Chondrocyte (in vitro differentiated cells): ENCODE measurements at places on chromosomes 1 and 21. TPM values are rescaled to one million over a fixed set of nuclear protein-coding genes. Genes with fewer than 3 reads are reported as not detected.

Gene ST6GALNAC3
- total RNA-seq: 1.6 to 4.7 TPM (median 3.5 TPM) in 3 replicates

DNA sequence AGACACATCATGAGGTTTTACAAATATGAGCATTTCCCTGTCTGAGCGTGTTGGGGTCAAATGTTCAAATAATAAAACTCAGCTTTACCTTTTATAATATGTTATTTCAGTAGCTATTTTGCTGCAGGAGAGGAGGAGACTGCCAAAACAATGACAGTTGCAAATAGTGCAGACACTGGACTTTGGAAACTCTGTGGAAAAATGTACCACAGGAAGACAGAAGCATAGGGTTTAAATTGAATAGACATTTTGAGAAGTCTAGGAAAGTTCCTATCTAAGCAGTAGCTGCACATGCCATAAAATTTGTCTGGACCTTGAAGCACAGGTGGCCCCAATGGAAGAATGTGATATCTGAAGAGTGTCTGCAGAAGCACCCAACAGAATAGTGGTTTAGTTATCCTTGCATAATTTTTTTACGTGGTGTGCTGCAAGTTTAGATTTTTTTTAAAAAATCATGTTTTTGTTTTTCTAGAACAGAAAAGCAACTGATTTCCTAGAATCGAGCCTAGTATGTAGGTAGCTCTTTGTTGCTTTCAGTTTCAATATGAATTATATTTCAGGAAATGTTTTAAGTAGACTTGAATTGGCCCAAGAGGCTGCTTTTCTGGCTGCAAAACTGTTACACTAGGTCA is 14.0 kb upstream of the GBP5 start:
- DNase-seq: no peak
- H3K27ac ChIP-seq: no peak overlapping the region
- H3K4me1 ChIP-seq: no peaks in the 10 kb centered on the region
- peaks cover 8% of the 10 kb centered on the region for H3K27me3 ChIP-seq
- no peaks in the 10 kb centered on the region for H3K36me3 ChIP-seq

GRCh38 chr1:55211863-55212262 is 3.3 kb downstream of the USP24 start:
- H3K36me3 ChIP-seq: no peaks in the 10 kb centered on the region
- H3K27me3 ChIP-seq: no peaks in the 10 kb centered on the region
- DNase-seq: no peak
- peak overlapping the region; percentile 71 for H3K27ac ChIP-seq

- H3K36me3 ChIP-seq: peaks cover 8% of the 10 kb centered on the region
- no peaks in the 10 kb centered on the region for H3K27me3 ChIP-seq
- no peak overlapping the region for H3K4me3 ChIP-seq
- peaks cover 98% of the 10 kb centered on the region for H3K4me1 ChIP-seq
- no peak for DNase-seq
- peak overlapping the region; percentile 98 for H3K27ac ChIP-seq
Observed at GRCh38 chr1:158005224-158005623, 11.8 kb downstream of the KIRREL1 start.

- H3K36me3 ChIP-seq: peaks cover 15% of the 10 kb centered on the region
- no peak for DNase-seq
- no peaks in the 10 kb centered on the region for H3K27me3 ChIP-seq
- H3K4me1 ChIP-seq: peaks cover 41% of the 10 kb centered on the region
- peak overlapping the region; percentile 75 for H3K27ac ChIP-seq
Observed at GRCh38 chr1:33007190-33008050, 29.3 kb downstream of the AK2 start.

DNA sequence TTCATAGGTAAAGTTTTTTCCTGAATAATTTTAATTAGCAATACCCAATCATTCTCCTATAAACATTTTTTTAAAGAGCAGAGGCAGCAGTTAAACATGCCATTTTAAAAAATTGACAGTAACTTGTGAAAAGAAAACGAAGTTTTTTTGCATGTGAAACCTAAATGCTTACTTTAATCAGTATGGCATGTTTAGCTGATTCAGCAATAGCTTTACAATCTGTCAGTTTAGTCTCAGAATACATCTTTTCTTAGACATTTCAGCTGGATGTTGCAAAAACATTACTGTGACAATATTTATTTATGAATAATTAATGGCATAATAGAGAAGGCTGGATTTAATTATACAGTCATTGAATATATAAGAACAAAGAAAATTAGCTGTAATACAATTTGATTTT is 1132.4 kb upstream of the ADGRL2 start:
- no peaks in the 10 kb centered on the region for H3K36me3 ChIP-seq
- DNase-seq: no peak

DNA sequence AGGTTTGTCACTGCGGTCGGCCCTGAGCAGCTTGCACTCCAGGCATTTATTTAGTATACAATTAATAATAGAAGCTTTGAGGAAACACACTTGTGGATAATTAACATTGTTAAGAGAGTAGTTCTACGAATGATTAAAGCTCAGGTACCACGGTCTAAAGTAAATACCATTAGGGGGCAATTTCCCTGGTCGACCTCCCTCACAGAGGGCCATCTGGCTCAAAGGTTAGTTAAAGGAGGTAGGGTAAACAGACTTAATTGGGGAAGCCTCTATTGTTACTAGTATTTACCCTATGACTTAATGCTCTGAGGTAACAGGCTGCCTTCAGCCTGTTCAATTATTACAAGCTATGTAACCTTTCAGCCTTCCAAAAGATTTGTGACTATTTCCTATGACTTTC is 122.3 kb upstream of the SLC44A3 start:
- H3K27me3 ChIP-seq: no peaks in the 10 kb centered on the region
- no peaks in the 10 kb centered on the region for H3K36me3 ChIP-seq
- no peak overlapping the region for H3K4me3 ChIP-seq

DNA sequence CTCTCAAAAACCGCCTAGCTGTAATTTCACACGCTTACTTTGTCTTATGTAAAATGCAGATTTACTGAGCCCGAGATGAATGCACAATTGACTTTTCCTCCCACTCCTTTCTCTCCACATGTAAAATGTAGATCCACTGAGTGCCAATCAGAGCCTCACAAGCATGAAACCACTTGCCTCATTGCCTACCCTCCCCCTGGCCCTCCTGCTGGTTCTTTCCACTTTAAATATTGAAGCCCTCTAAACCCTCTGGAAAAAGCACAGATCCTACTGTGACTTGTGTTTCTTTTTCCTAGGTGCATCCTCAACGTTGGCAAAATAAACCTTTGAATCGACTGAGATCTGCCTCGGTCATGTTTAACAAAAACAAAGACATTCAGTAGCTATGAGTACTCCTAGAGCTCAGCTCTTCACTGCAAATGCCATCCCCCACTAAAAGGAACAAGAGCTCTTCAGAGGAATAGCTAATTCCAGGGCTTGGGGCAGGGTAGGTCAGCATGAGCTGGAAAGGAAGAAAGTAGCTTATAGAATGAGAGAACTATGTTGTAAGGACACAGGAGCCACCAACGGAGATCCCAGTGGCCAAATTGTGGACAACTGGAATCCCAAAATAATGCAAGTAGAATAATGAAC is 365.5 kb upstream of the RUNX1 start:
- H3K4me1 ChIP-seq: peaks cover 12% of the 10 kb centered on the region
- no peak overlapping the region for H3K4me3 ChIP-seq
- no peak for DNase-seq
- no peaks in the 10 kb centered on the region for H3K27me3 ChIP-seq
- no peaks in the 10 kb centered on the region for H3K36me3 ChIP-seq

Gene LRRIQ3
- total RNA-seq: 0.23 to 0.34 TPM in 2 of 3 replicates, not detected in the other

DNA sequence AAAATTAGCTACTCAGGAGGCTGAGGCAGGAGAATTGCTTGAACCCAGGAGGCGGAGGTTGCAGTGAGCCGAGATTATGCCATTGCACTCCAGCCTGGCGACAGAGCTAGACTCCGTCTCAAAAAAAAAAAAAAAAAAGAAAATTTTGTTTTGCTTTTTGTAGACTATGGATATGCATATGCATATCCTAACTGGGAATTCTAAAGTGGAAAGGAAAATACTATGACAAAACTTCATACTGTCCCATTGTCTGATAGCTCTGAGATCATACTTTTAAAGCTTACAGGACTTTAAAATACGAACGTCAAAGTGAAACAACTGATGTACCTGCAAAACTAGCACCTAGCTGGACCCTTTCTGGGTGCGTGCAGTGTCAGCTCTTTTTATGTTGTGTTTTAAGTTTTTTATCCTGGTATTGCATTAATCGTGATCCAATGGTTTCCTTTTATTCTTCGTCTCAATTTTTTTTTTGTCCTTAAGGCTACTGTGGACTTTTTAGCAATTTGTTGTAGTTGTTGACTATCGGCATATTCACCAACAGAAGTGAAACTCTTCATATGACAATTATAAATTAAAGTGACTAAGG is 19.2 kb downstream of the SPRTN start:
- no peak overlapping the region for H3K4me3 ChIP-seq
- peaks cover 12% of the 10 kb centered on the region for H3K36me3 ChIP-seq
- DNase-seq: no peak
- H3K27ac ChIP-seq: no peak overlapping the region
- H3K27me3 ChIP-seq: no peaks in the 10 kb centered on the region
- H3K4me1 ChIP-seq: peaks cover 21% of the 10 kb centered on the region

Gene DNAH14
- 15.3 to 28.1 TPM (median 16.0 TPM) in 3 replicates for total RNA-seq

Gene HJV
- not detected in 3 replicates for total RNA-seq
